ENCODE measurements at places on chromosomes 3 and 15.

DNA sequence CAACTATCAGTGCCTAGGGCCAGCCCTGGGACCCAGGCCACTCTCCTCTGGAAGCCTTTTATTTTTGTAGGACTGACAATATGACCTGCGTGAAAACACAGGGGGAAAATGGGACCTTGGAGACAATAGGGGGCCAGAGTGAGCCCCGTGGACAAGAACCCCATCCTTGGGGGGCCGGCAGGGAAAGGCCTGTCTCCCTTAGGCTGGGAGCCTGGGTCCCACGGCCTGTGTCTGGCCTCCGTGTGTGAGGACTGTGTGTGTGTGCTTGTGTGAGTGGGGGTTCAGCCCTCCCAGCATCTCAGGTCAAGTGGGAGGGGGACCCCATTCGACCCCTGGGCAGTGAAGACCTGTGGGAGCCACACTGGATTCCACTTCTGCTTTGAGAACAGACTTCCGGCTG lies 53.3 kb downstream of the EXOG start:
- DNase-seq, result no peak

DNA sequence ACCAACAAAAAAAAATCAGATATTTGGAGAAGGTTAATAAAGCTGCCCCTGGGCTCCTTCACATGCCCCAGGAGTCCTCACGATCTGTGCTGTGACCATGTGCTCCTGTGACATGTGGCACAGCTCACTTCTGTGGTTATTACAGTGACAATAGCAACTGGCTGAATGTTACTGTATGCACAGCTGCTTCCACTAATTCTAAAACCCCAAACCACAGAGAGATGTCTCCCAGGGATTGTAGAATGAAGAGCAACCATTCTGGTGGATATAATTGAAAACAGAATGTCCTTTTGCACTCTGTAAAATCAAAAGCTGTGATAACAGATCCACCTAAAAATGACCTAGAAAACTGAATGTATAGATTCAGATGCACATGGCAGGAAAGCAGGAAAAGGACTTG lies 489.2 kb upstream of the CNTN4 start:
- DNase-seq, result no peak

GRCh38 chr15:63915873-63916771 lies 82.4 kb upstream of the HERC1 start:
- DNase-seq, result no peak

DNA sequence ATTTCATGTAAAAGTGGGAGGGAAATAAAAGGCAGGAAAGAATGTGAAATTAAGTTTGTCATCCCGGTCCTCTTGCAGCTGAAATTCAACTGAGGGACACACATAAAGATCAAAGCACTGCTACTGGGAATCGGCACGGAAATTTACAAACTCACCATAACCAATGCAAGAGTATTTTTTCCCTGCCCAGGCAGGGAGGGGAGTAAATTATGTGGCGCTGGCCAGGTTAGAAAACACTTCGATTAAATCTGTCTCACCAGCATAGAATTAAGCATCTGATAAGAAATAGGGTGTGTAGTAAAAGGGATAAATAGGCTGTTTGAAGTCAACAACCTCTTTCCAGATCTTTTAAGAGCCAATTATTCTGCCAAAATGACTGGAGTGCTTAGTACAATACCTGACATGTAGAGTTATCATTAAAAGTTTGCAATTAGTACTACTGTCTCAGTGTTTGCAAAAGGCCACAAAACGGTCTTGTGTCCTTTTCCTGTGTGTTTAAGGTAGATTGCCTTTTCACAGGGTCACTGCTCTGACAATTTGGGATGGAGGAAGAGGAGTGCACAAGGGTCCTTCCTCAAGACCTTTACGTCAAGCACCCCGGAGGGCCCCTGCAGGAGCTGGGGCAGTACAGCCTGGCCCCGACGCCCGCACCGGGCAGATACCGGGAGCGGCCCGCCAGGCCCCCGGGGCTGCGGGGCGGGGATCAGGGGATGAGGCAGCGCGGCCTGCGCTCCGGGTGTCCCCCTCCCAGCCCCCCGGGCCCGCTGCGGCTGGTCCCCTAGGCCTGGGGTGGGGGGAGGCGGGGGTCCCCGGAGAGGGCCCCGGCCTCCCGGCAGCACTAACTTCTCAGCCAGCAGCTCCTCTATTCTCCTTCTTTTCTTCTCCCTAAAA lies 651 bp downstream of the UBA3 start:
- peak; percentile 26 for DNase-seq

- no peak for DNase-seq
These were observed 56.4 kb downstream of the NEO1 start for GRCh38 chr15:73108676-73109075.

- DNase-seq, result peak; percentile 55
These were observed 1.0 kb downstream of the ANP32A start for GRCh38 chr15:68819495-68820294.

DNA sequence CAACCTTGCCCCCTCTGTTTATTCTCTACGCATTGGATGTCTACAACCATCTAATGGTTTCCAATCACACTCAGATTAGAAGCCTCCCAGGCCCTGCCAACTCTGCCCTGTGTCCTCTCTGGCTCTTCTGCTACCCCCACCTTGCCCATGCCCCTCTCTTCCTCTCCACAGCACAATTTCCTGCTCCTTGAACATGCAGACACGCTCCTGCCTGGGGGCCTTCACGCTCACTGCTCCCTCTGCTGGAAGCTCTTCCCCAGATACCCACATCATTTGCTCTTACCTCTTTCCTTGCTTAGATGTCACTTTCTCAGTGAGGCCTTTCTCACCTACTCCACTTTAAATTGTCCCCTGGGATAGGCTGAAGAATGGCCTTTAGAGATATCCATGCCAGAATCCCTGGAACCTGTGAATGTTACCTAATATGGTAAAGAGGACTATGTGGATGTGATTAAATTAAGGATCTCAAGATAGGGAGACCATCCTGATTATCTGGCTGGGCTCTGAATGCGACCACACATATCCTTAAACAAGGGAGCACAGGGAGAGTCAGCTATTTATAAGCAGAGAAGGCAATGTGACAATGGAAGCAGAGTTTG lies 9.9 kb downstream of the KY start:
- DNase-seq, result peak; percentile 19

DNA sequence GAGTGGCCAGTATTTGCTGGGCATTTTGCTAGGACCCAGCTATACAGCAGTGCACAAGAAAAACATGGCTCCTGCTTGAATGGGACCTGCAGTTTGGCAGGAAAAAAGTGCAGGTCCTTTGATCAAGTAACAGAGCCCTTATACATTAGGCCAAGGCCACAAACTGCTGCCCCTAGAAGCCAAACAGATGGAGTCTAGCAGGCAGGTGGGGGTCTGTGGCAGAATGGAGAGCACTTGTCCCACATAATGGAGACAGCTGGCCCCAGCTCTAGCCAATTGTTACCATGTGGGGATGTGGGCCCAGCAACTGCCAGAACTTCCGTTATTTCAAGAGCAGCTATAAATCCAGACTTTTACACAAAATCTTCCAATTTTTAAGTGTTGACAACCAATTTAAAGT lies 79.3 kb downstream of the SHQ1 start:
- DNase-seq, result no peak

DNA sequence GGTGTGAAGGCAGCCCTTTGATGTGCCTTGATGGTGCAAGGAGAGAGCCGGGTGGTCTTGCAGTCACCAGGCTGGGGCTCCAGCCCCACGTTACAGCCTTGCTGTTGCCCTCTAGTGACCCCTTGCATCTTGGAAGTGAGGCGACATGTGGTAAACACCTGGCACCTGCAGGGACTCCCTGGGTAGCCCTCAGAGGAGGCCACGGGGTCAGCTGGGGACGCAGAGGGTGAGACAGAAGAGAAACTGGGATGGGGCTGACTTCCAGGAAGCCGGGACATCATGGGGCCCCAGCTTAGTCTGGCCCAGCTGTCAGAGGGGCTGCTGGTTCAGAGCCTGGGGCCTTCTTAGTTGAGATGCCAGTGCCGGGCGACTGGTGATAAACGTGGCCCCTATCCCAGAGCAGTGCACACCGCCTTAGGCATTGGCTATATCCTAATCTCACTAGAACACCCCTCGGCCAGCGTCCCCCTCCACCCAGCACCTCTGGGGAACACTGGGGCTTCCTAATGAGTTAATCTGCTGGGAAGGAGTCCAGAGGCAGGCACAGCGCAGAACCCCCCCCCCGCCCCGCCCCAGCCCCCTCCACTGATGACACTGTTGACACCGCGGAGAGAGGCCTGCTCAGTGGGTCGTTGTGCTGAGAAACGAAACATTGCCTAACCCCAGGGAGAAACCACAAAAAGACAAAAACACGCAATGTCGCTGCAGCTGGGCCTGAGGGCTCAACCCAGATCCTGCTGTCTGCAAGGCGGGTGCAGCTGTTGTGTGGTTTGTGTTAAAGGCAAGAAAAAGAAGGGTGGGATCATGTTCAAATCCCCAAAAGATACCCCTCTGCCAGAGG lies 60.5 kb upstream of the KLF13 start:
- DNase-seq, result peak; percentile 85

DNA sequence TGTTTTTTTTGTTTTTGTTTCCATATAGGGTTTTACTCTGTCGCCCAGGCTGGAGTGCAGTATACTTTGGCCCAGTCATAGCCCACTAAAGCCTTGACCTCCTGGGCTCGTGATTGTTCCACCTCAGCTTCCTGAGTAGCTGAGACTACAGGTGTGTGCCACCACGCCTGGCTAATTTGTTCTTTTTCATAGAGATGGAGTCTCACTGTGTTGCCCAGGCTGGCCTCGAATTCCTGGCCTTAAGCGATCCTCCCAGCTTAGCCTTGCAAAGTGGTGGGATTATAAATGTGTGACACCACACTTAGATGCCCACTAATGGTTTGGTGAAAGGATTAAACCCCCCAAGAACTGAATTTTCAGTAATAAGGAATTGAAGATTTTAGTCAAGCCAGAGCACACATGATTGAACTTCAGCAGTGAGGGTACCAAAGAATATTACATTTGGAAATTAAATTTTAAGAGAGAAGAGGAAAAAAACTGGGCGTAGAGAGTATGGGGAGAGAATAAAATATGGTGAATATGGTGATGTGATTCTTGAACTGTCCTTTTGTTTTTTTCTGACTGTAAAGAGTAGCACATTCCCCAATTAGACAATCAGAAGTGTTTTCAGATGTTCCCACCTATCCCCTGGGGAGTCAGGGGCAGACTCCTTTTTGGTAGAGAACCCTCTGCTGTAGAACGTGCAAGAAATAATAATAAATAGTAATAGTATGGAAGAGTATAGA lies 208.1 kb downstream of the PTPRG start:
- no peak for DNase-seq

DNA sequence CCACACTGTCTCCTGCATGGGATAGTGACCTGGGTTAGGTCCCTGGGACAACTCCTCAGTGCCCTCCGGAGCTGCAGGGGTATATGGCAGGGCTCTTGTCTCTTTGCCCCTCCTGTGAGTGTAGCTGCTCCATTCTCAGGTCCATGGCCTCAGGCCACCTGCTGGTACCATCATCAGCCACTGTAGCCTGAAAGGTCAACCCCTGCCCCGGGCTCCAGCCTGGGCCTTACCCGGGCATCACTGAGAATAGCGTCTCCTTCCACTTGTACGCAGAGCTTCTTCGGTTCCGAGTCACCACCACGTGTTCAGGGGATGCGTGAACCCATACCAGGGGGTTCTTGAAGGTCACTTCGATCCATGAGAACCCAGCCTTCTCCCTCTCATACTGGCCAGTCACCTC lies 13.8 kb downstream of the ITIH4 start:
- no peak for DNase-seq

- no peak for DNase-seq
These were observed 34.3 kb downstream of the PRR23E start for GRCh38 chr3:127226946-127227842.

GRCh38 chr3:66297900-66298299 lies 77.1 kb downstream of the SLC25A26 start:
- no peak for DNase-seq

GRCh38 chr3:34070831-34071585 lies 272.6 kb downstream of the PDCD6IP start:
- peak; percentile 67 for DNase-seq

- peak; percentile 87 for DNase-seq
These were observed at the start of gene ACY1 for GRCh38 chr3:51982838-51983577. Gene ACY1, plus strand, starts transcription at chr3:51983535. Its CDS starts 530 bp downstream, at chr3:51984065.

DNA sequence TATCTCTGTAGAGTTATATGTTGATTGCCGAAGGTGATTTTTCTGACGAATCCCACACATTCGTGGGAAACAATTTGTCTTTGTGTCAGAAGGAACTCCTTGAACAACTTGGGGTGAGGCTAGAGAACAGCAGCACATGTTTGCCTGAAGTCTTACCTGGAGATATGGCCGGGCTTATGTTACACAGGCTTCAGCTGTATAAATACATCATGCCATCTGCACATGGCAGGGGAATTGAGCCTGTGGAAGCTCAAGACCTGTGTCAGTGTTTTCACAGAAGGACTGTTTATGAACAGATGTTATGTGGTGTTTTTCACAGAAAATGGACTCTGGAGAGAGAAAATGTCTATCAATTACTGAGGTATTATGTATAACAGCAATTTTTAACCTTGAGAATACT lies 203.6 kb upstream of the MDFIC2 start:
- DNase-seq, result no peak

DNA sequence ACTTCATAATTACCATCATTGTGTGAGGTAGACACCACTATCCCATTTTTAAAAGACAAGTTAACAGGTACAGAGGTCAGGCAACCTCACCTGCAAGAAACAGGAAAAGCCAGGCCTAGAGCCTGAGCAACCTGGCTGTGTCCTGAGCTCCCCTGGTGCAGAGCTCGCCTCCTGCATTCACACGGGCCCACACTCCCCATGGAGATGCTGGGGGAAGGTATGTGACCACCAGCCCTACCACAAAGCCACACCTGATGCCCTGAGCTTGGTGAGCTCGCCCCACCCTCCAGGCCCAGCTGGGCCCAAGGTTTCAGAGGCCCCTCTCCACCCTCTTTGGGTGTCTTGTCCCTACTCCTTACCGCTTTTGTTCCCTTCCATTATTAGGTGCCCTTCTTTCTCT lies 1.2 kb upstream of the EFCAB12 start:
- DNase-seq, result no peak

DNA sequence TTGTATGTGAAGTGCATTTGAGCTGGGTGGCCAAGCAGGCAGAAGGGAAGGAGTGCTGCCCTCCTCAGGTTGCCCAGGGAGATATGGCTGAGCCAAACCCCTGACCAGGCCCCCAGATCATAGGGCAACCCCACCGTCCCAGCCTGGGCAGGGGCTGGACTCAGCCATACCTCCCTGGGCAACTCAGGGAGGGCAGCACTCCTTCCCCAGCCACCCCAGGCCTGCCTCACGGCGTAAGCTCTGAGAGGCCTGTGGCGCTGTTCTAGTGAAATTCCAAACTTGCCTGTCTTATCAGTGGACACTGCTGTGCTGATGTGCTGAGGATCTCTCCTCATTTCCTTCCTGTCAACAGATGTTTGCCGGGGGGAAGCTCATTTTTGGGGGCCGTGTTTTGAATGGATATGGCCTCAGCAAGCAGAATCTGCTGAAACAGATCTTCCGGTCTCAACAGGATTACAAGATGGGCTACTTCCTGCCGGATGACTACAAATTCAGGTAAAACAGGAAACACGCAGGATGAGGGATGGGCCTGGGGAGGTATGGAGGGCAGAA lies 57.6 kb upstream of the FGD5 start:
- no peak for DNase-seq

All from activated CD4-positive, alpha-beta T cell treated with anti-CD3 and anti-CD28 coated beads, Interleukin-2, Interleukin-6, amounts not matched to agents 100 ng/mL and 50 ng/mL, durations not matched to agents 16 hours and 8 hours (primary cell).